ENCODE measurements at places on chromosomes 1 and 21.
A peak's percentile ranks its signal among the peaks of the same experiment; 100 is the strongest.

- DNase-seq = no peak
Measured at GRCh38 chr1:14323568-14324247, 274.8 kb upstream of the KAZN start.

GRCh38 chr1:33118274-33118673 lies 37.3 kb downstream of the AZIN2 start:
- no peak for DNase-seq

GRCh38 chr1:31944205-31945089 lies 6.3 kb upstream of the PTP4A2 start:
- peak; percentile 55 for DNase-seq

GRCh38 chr1:102961549-102961948 lies 146.8 kb downstream of the COL11A1 start:
- no peak for DNase-seq

GRCh38 chr1:72094209-72094608 lies 188.1 kb downstream of the NEGR1 start:
- DNase-seq = no peak

GRCh38 chr1:56446531-56447098 lies 132.7 kb downstream of the PLPP3 start:
- DNase-seq = no peak

GRCh38 chr1:204714861-204715511 lies 29.4 kb upstream of the LRRN2 start:
- DNase-seq = no peak

GRCh38 chr1:170140371-170140770 lies 5.4 kb upstream of the NTMT2 start:
- DNase-seq = no peak

DNA sequence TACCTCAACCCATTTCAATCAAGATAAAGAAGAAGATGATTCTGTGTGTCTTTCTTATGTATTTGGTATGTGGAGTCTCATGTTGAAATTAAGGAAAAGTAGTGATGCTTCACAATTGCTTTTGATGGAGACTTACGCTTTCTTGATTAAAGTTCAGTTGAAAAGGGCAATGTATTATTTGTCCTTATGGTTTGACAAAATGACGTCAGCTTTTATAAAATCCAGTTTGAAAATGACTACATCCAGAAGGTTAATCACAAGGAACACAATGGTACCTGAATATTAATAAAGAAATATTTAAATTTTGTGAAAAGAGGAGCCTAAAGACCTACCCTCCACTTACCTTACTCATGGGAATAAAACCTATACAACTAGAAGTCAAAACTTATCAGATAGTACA lies 4.4 kb downstream of the KRTAP26-1 start:
- no peak for DNase-seq

DNA sequence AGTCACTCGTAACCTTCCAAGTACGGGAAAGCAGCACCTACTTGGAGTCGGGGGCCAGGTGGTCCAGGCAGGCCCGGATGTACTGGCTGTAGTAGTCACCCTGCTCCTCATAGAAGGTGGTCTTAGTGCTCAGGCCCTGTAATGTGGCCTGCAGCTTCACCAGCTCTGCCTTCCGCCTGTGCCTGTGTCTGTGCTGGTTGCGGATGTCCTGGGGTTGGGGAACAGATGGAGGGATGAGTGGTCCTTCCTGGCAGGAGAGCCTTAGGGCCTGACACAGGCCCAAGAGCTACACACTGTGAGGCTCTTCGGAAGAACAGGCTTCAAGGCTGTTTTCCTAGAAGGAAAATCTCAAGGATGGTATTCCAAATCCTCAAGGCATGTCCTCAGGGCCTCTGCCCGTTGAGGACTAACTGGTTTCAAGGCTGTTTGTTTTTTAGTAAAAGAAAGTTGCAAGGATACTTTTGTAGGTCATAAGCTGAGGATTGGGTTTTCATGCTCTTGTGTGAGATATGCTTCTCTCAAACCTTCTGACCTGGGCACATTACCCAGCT lies 28.4 kb upstream of the MEF2D start:
- DNase-seq = no peak

GRCh38 chr21:17650292-17650691 lies 37.6 kb upstream of the BTG3 start:
- no peak for DNase-seq

GRCh38 chr1:21271550-21271949 lies 18.7 kb downstream of the ECE1 start:
- no peak for DNase-seq

DNA sequence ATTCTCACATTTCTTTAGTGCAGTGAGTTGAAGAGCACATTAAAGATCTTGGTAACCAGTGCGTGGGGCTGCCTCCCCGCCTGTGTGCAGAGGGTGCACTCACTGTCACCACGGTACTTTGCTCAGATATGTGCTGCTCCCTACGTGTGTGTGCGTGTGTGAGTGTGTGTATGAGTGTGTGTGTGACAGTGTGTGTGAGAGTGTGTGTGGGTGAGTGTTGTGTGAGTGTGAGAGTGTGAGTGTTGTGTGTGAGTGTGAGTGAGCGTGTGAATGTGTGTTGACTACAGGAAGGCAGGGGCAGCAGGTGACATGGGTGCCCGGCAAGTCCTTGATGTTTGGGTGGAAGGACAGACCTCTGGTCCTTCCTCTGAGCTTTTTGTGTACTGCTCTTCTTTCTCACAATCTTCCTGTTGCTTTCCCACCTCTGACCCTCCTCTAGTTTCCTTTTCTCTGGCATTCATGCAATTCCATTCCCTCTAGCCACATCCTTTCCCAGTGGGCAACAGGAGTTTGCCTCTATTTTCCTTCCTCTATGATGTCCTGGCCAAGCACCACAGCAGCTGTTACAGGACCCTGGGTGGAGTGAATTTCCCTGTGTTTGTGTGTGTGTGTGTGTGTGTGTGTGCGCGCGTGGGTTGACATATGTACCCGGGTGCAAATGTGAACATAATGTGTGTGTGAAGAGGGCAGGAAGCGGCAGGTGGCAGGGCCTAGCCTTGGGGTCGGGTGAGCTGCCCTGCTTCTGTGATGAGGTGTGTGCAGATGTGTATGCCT lies 19.8 kb downstream of the LHX4 start:
- DNase-seq = no peak

DNA sequence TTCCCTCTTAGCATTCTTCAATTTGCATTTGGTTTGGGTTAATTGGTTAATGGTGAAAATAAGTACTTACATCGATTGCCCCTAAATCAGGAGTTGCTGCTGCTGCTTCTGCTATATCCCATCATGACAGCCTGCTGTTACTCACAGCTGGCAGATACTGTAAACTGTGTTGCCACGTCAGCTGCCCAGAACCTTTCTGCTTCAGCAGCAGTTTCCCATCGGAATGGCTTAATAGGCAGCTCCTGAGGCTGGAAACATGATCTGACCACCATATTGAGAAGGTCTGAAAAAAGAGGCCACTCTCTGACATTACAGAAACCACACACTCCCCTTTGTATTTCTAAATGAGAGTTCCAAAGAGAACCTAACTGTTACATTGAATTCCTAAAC lies 14.3 kb upstream of the SEC16B start:
- no peak for DNase-seq

DNA sequence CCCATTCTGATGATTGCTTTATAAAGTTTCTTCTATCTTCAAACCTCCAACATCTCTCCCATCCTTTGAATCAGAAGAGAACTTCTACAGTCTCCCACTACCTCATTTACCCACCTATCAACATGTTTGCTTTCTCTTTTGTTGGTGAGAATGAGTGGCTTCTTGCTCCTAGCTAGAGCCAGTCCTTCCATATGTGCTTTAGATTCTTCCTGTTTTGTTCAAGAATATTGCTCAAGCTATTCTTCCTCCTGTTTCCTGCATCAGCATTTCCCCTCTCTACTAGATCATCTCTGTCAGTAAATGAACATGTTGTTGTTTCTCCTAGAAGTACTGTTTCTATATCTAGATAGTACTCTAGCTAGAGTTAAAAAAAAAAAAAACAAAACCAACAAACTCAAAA lies 6.3 kb downstream of the ATF6 start:
- no peak for DNase-seq

- DNase-seq = no peak
Measured at GRCh38 chr1:145849356-145850160, 4.1 kb downstream of the NUDT17 start.

GRCh38 chr1:246569248-246570238 lies 3.3 kb downstream of the CNST start:
- DNase-seq = no peak

- no peak for DNase-seq
Measured at GRCh38 chr1:100924991-100925390, 29.1 kb downstream of the SLC30A7 start.

Measured in stimulated activated CD8-positive, alpha-beta memory T cell treated with anti-CD3 and anti-CD28 coated beads, Interleukin-7, amount 100 ng/mL, for 24 hours (primary cell).